ENCODE measurements at places on chromosomes 6 and 20.

DNA sequence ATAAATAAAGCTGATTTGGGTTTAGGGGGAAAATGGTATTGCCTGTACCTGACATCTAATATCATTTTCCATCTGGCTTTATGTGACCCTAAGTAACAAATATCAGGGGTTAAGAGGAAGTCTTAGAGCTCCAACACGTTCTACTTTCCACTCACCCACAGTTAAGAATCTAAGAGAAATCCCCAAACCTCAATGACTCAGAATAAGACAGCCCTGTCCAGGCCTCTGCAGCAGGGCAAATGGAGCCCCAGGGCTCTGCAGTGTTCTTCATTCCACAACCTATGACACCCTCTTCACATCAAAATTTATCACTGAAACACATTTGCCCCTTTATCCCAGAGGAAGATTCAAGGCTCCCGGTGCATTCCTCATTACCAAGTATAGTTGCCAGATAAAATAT is 20.3 kb upstream of the TENT5A start:
- no peak for DNase-seq

GRCh38 chr6:116461932-116462885 is 1.0 kb downstream of the CALHM6 start:
- DNase-seq = peak; percentile 54

DNA sequence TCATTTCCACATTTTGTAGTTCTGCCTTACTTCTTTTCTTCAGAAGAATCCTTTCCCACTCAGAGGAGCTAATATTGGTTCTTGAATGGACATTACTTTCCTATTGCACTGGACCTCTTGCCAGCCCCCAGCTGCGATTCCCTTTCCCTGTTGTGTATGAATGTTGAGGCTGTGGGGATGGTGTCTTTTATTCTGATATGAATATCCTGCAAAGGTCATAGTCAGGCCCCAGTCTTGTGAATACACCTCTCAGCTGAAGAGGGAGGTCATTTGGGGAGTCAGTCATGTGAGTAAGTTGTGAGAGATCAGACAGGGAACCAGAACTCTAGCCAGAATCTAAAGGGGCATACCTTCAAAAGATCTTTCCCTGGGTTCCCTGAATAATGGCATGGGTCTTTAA is 32.6 kb upstream of the OSTM1 start:
- DNase-seq = no peak

DNA sequence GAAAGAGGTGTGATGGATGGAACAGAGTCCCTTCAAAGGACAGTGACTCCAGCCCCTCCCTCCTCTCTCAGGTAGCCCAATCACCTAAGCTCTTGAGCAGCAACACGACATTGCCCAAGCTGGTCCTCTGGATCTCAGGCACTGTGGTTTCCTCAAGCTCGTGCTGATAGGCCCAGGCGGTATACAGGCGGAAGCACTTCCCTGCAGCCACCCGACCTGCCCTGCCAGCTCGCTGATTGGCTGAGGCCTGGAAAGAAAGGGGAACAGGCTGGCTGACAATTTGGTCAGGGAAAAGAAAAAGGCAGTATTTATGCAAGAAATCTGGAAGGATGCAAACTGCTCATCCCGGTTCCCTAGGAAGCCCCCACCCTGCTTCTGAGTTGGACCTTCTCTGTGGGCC is 9.6 kb downstream of the C6orf136 start:
- no peak for DNase-seq

DNA sequence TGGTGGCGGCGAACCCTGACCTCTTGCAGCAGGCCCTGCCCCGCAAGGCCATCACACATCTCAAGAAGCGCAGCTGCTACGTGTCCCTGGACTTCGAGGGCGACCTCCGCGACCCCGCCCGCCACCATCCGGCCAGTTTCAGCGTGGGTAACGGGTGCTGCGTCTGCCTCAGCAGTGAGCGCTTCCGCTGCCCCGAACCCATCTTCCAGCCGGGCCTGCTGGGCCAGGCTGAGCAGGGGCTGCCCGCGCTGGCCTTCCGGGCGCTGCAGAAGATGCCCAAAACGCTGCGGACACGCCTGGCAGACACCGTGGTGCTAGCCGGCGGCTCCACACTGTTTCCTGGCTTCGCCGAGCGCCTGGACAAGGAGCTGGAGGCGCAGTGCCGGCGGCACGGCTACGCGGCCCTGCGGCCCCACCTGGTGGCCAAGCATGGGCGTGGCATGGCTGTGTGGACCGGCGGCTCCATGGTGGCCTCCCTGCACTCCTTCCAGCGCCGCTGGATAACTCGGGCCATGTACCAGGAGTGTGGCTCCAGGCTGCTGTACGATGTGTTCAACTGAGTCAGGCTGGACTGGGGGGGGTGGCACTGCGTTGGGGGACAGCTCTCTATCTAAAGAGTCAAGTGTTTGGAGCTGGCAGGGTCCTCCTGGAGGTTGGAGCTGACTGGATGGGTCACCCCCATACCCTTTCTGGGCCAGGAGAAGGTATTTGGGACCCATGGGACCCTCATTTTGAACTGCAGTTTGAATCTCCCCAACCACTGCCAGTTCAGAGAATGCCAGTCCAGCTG is 1.1 kb downstream of the ACTL10 start:
- peak; percentile 56 for DNase-seq

DNA sequence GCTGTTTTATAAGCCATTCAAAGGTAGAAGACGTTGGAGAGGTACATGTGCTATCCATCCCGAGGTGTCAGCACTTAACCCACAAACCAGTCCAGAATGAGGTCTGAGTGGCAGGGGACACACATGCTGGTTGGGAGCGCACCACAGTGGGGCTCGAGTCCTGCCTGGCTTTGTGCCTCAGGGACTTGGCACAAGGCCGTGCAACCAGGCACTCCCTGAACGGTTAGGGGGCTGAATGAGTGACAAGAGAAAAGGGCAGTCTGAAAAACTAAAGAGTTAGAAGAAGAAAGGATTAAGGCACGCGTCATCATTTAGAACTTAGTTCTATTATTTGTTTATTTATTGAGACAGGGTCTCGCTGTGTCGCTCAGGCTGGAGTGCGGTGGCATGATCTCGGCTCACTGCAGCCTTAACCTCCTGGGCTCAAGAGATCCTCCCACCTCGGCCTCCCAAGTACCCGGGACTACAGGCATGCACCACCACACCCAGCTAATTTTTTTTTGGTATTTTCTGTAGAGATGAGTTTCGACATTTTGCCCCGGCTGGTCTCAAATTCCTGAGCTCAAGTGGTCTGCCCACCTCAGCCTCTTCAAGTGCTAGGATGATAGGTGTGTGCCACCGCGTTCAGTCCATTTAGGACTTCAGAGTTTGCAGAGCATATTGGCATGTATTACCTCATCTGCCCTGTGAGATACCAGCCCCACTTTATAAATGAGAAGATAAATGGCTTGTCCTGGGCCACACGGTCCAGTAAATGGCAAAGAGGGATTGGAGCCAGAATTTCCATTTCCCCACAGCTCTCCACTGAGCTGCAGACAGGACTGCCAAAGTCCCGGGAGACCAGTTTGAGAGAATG is 47.4 kb upstream of the IRF4 start:
- no peak for DNase-seq

DNA sequence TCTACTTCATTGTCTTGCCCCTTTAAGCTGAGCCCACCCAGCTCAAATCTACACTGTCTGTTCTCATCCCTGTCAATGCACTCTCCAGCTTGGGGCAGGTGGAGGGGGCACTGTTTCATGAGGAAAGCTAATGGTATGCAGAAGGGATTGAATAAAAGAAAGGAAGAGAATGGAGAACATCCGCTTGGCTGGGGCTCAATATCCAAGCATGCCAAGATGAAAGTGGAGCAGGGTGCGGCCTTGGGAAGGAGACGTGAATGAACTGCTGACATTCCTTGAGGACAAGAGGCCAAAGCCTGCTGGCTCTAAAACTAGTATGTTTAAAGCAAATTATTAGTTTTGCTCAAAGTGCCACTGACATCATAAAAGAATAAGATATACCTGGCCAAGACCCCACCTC is 24.2 kb downstream of the AKAP12 start:
- DNase-seq = no peak

DNA sequence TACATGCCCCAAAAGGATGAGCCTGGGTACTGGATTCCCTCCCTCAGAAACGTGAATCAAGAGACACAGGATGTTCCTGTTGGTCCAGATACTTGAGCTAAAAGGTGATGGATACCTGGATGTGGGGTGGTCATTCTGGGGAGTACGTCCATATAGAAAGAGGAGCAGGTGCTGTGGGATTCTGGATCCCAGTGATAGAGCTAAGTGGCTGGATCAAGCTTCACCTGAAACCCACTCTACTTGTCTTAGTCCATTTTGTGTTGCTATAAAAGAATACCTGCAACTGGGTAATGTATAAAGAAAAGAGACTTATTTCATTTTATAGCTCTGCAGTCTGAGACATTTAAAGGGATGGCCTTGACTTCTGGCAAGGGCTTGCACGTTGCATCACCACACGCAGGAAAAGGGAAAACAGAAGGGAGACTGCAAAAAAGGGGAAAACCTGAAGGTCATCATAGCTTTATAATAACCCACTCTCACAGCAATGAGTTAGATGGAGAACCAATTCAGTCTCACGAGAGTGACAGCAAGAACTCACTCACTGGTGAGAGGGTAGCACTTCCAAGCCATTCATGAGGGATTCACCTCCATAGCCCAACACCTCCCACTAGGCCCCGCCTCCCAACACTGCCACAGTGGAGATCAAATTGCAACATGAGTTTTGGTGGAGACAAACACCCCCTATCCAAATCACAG is 31.2 kb downstream of the RIPOR3 start:
- no peak for DNase-seq

DNA sequence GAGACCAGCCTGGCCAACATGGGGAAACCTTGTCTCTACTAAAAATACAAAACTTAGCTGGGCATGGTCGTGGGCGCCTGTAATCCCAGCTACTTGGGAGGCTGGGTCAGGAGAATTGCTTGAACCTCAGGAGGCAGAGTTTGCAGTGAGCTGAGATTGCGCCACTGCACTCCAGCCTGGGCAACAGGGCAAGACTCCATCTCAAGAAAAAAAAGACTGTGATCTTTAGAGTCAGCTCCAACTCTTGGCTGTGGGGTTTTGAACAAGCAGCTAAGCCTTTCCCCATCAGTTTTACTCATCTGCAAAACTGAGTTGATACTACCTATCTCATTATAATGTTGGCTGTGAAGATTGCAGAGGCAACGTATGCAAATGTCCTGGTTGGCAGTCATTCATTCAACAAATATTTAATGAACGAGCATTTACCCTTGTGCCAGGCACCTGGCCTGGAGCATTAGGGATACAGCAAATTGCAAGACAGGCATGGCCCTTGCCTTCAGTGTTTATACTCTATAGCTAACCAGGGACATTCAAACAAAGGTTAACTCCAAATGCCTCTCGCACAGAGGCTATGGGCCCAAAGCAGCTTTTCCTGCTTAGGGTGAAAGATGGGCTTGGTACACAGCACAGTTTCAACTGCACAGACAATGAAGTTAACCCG is 37.8 kb downstream of the ILRUN start:
- DNase-seq = no peak

- no peak for DNase-seq
These were observed 36.9 kb downstream of the TRPC4AP start for GRCh38 chr20:35055445-35056276.

DNA sequence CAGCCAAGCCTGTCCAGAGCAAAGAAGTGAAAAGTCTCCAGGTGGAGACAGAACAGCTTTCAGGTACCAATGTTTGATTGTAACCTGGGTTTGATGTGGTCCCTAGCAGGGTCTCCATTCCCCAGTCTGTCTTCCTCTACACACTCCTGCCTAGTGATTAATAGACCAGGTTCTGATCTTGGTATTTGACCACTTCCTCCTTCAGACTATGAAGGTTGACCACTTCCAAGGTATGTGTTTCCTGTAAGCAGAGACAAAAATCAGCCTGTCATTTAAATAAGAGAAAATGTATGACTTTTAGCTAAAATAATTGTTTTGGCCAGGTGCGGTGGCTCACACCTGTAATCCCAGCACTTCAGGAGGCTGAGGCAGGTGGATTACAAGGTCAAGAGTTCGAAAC is 41.8 kb upstream of the TOP1 start:
- DNase-seq = no peak

GRCh38 chr6:71033171-71033570 is 76.3 kb upstream of the B3GAT2 start:
- DNase-seq = no peak

- DNase-seq = no peak
These were observed 27.1 kb downstream of the PARD6B start for GRCh38 chr20:50758469-50758868.

- no peak for DNase-seq
These were observed 194.9 kb downstream of the PHACTR1 start for GRCh38 chr6:12911427-12911826.

GRCh38 chr6:150999107-150999506 is 133.6 kb downstream of the MTHFD1L start:
- DNase-seq = no peak

GRCh38 chr20:32358883-32359632 is 927 bp downstream of the ASXL1 start:
- DNase-seq = peak; percentile 57

- DNase-seq = no peak
These were observed 136.1 kb downstream of the TAF4 start for GRCh38 chr20:61929561-61929960.

DNA sequence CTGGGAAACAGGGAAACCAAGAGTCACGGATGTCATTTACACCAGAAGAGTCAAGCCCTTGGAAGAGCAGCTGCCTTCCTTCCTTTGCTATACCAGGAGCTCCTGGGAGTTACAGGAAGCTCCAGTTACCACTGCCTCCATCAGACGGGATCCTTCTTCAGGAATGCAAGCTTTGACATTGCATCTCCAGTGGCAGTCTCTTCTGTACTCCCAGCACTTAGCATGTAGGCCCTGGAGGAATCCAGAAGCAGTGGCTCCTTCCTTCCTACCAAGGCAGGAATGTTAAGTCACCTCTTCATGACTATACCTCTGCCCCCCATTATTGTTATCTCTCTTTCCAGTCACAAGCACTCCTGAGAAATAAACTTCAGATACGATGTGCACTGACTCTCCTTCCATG is 836.0 kb downstream of the MAFB start:
- no peak for DNase-seq

DNA sequence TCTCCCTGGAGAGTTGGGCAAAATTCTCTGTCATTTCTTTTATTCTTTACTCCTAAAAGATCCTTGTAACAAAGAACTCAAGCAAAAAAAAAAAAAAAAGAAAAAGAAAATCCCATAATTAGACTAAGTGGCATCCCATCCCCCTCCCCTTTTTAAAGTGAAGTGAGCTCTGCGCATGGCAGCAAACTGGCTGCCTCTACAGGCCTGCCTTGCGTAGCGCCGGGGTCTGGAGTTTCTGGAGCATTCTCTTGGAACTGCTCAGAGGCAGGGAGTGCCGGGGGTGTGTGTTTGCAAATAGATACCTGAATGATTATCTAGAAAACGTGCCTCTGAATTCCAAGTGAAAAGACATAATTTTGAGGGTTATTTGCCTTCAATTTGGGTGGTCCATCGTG is 48.1 kb downstream of the FOXC1 start:
- no peak for DNase-seq

DNA sequence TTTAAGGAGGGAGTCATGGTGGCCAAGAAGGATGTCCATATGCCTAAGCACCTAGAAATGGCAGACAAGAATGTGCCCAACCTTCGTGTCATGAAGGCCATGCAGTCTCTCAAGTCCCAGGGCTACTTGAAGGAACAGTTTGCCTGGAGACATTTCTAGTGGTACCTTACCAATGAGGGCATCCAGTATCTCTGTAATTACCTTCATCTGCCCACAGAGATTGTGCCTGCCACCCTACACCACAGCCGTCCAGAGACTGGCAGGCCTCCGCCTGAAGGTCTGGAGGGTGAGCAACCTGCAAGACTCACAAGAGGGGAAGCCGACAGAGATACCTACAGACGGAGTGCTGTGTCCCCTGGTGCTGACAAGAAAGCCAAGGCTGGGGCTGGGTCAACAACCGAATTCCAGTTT is 115.0 kb downstream of the HFE start:
- DNase-seq = no peak

- DNase-seq = no peak
These were observed 50.4 kb downstream of the MTHFD1L start for GRCh38 chr6:150915880-150916265.

GRCh38 chr20:40821429-40821828 is 132.4 kb upstream of the MAFB start:
- no peak for DNase-seq

All from activated naive CD4-positive, alpha-beta T cell (primary cell).